CD4-positive, alpha-beta T cell treated with Interleukin-21 for 1 hour (primary cell): ENCODE measurements at places on chromosomes 1 and 21.

DNA sequence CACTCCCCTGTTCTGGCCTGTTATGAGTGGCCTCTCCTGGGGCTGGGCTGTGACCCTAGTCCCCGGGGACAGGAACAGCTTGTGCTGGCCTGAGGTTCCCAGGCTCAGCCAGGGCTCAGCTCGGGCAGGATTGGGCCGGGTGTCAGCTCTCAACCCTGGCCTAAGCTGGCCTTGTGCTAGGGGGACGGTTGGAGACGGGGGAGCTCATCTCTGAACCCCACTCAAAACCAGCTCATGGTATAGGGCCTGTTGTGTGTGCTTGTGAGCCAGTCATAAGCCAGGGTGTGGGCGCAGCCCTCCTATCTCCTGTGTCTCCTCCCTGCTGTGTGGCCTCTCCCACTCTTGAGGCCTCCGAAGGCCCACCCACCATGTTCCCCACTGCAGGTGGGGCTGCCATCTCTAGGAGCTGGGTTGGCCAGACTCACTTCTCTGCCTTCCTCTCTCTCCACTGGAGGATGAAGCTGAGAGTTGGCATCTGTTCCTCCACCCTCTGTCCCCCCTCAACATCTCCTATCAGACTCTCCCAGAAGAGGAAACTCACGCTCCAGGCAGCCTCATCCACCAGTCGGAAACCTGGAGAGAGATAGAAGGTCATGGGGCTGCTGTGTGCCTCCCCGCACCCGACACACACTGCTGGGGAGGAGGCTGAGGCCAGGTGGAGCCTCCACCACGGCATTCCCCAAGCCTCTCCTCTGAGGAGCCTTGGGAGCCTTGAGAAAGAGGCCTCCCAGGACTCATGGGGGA lies 1.4 kb downstream of the PEAR1 start:
- no peak for DNase-seq

DNA sequence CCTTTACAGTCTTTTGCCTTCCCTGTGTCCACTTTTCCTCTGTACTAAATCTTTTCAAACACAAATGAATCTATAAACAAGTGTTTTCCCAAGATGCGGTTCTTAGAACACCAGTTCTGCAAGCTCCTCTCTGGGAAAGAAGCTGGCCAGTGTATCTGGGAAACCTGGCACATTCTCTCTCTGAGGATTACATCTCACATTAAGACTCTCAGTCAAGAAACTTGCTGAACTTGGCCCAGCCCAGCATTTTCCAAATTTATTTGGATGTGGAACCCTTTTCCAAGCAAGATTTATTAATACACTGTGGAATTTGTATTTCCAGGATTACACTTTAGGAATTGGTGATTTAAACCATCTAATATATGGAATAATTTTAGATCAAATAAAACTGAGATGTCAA lies 105.7 kb downstream of the ZNF281 start:
- no peak for DNase-seq

DNA sequence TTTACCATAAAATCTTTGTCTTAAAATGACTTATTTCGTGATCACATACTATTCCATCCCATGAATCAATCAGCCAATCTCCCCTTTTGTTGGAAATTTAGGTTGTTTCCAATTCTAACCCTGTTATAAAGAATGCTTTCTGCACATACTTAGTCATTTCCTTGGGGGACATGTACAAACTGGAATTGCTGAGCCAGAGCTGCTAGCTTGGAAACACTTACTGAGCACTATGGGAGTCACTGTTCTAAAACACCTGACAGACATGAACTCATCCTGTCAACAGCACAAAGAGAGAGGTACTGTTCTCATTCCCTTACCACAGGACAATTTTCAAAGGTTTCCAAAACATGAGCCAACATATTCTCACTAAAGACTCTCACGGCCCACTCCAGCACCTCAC lies 32.1 kb downstream of the AK2 start:
- DNase-seq: no peak

DNA sequence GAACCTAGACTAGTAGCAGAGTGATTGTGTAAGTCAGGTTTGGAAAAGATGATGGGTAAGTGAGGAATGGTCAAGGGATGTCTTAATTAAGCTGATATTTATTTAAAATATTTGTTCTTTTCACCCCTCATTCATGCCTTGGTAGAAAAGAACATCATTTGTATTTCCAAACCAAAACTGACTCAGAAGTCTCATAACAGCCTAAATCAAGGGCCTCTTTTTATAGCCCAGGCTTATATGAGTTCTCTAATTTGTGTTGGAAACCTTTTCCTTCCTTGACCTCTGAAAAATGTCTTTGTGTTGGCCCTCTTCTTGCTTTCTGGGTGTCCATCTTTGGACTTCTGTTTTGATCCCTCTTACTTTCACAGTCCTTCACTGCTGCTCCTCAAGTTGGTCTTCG lies 1428.2 kb downstream of the MRPL39 start:
- DNase-seq: no peak

- no peak for DNase-seq
These were observed 12.2 kb downstream of the UTP25 start for GRCh38 chr1:209839875-209840546.

- no peak for DNase-seq
These were observed 13.2 kb upstream of the MAP1LC3C start for GRCh38 chr1:242011894-242012660.

- DNase-seq: no peak
These were observed 6.9 kb upstream of the LRP8 start for GRCh38 chr1:53334781-53335180.

- no peak for DNase-seq
These were observed 15.9 kb upstream of the CD58 start for GRCh38 chr1:116586741-116587143.

DNA sequence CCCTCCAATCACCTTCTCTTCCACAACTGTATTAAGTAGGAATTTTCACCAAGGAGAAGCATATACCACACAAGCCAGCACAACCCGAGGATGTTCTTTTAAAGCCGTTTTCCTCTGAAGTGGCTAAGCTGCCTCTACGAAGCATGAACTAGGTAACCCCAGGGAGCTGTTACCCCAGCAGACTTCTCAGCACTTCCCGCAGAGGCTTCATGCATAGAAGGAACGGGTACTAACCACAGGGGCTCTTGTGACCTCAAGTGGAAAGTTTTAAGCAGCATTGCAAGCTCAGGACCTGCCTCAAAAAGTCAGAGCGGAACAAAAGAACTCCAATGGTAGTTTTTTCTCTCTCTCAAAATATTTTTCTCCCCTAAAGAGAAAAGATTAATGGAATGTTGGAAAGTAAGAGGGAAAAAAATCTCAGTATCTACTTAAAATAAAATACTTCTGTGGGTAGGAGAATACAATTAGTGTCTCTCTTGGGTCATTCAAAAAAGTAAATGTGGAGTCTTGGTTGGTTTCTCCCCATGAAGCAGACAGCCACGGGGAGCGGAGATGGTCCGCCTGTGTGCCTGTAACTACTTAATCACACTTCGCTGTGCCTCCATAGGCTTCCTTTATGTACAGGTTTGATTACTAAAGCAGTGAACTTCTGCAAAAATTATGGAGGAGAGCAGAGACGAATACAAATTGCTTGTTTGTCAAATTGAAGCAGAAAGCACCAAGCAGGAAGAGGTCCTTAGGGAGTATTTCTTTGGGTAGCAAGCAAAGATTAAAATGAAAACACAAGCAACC lies 40.9 kb downstream of the STX6 start:
- peak; percentile 26 for DNase-seq

- no peak for DNase-seq
These were observed 186.1 kb downstream of the GIPC2 start for GRCh38 chr1:78231894-78232293.

DNA sequence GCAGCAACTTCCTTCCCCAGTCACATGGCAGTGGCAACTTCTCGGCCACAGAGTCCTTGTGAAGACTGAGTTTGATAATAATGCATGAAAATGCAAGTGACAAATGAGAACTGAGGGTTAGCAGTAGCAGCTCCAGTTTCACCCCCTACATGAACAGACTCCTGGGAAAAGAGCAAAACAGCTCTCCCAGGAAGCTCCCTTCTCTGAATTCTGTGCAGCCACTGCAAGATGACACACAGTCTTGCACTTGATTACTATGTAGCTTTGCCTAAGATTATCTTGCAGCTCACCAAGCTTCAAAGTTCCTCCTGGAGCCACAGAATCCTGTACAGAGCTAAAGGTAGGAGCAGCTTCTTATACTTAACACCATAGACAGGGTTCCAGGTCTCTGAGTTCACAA lies 4.7 kb downstream of the PGBD5 start:
- no peak for DNase-seq

GRCh38 chr1:180498594-180498993 lies 3.8 kb downstream of the ACBD6 start:
- DNase-seq: no peak

DNA sequence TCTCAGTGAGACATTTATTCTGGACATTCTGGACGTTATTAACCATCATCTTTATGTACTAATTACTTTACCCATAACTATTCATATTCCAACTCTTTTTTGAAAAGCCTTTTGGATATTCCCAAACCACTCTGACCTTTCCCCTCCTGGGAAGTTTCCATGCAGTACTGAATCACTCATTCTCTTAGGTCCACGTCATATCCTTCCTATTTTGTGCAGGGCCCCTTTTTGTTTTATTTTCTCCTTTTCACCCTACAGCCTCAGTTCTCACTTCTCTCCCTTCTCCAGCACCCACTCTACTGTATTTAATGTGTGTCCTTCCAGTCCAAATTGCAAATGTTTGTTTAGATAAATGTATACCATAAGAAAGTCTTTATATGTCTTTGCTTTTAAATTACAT lies 16.4 kb upstream of the ATP1A1 start:
- no peak for DNase-seq
